Endothelial cell (in vitro differentiated cells): ENCODE measurements at places on chromosomes 6 and 20.
A peak's percentile ranks its signal among the peaks of the same experiment; 100 is the strongest.

GRCh38 chr6:11275598-11275997 is 43.1 kb upstream of the NEDD9 start:
- DNase-seq: no peak

DNA sequence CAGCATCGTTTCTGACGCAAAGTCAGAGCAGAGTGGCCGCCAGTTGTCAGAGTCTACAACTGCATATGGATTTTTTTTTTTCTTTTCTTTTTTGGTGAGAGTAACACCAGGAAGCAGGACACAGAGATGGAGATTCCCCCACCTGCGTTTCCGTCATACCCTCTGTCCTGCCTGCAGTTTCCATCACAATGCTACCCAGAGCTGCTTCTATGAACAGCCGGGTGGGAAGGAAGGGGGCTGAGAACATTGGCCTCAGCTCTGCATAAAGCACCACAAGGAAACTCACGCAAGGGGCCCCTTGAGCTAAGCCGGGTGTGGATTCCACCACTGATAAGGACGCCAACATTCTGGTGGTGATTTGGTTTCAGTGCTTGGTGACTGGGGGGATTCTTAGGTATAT is 183.5 kb upstream of the AFDN start:
- no peak for DNase-seq

DNA sequence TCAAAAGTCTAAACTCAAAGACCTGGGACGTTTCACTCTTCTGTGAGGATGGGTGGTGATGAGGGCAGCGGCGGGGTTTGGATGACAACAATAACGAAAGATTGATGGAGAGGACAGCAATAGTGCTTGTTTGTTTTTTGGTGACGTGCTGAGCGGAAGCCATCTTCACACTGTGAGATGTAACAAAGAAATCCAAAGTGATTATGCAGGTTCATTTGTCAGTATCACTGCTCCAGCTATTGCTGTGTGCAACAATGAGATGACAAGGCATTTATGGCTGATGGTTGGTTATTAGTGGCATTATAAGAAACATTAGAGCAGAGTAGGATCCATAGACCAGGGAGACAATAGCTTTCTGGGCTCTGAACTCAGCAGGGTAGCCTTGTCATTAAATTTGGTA is 306.7 kb downstream of the RNF144B start:
- no peak for DNase-seq

DNA sequence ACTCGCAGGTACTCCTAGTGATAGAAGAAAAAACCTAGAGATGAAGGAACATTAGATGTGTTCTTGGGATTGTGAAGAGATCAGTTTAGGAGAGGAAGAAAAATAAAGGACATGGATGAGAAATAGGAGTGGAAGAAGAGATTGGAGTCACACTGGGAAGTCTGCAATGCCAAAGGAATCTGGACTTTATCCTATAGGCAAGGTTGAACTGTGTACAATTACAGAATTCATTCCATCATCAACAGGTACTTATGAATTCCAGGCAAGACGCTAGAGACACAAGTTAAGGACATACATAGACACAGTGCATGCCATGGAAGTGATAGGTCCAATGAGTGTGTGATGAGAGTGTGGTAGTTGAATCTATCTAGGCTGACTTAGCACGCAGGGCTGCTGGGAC is 101.3 kb downstream of the EDN1 start:
- no peak for DNase-seq

DNA sequence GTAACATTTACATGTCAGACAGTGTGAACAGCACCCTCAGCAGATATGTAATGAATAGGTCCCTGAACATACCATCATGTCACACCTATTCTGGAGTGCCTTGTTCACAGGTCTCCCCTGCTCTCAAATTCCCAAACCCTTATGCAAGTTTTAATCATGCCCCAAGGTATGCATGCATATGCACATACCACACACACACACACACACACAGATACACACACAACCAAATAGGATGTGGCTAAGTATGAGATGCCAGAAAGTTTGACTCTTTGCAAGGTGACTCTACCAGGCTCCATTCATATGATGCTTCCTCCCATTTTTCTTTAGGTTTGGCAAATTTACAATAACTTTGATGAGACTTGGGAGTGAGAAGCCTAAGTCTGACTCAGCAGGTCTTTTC is 243.8 kb upstream of the IRAK1BP1 start:
- no peak for DNase-seq

- DNase-seq: no peak
These were observed 49.2 kb downstream of the FRK start for GRCh38 chr6:116011520-116011919.

- no peak for DNase-seq
These were observed 710.3 kb upstream of the MARCKS start for GRCh38 chr6:113146878-113147277.

DNA sequence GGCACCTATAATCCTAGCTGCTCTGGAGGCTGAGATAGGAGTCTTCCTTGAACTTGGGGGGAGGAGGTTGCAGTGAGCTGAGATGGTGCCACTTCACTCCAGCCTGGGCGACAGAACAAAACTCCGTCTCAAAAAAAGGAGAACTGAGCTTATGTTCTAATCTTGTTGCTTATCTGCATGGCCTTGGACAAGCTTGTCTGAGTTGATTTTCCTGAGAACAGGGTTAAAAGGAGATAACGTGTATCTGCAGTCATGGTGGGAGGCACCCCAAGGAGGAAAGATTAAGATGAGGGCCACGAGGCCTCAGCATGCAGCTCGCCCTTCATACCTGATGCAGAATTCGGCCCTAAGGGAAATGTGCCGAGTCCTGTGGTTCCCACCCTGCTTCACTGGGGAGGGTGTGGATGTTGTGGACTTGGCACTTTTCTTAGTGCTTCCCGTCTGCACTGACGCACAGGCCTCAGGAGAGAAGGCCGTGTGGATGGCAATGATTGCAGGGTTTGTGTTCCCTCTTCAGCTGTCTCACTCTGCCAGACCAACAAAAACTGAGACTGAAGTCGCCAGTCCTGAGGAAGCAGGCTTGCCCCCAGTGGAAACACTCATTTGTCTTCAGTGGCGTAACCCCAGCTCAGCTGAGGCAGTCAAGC is 56.3 kb downstream of the EZR start:
- no peak for DNase-seq

DNA sequence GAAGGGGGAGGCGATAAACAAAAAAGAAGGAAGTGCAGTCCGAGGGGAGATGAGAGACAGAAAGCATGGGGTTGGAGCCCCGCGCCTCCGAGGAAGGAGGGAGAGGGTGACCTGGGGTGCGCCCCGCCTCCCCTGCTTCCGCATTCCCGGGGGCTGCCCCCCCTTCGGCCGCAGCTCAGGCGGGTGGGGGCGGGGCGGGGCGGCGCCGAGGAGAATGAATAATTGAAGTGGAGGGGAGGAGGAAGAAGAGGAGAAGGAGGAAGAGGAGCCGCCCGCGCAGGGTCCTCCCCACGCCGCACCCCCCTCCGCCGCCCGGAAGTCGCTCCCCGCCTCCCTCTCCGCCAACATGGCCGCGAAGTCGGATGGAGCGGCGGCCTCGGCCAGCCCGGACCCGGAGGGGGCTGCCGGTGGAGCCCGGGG is at the start of gene XKR7:
XKR7 (plus strand) TSS at position 322 of the 420 bp plus-strand sequence; CDS start at position 347, 25 bp downstream.
- DNase-seq: peak; percentile 22

GRCh38 chr20:17327185-17328148 is 100.6 kb downstream of the PCSK2 start:
- no peak for DNase-seq

DNA sequence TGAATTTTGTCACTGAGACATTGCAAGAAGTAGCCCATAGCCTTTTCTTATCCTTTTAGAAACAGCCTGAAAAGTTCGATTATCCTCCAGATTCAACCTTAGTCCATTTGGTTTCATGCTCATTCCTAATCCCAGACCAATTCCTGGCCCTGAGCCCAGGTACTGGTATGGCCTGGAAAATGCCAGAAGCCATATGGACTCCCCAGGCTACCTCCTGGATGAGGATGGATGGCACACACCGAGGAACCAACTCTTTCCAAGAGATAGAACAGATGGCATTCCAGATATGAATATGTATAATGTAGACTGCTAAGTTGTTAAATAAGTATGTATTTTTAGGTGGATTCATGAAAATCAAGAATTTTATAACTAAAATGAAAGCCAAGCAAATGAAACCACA is 51.6 kb upstream of the SNAP25 start:
- DNase-seq: no peak
